Activated CD4-positive, alpha-beta T cell treated with anti-CD3 and anti-CD28 coated beads, Interleukin-2, Interleukin-4, amounts not matched to agents 100 ng/mL and 50 ng/mL, durations not matched to agents 16 hours and 8 hours (primary cell): ENCODE measurements at places on chromosomes 7 and 10.
A peak's percentile ranks its signal among the peaks of the same experiment; 100 is the strongest.

- no peak for DNase-seq
These were observed 465.4 kb downstream of the ETV1 start for GRCh38 chr7:13524076-13524475.

DNA sequence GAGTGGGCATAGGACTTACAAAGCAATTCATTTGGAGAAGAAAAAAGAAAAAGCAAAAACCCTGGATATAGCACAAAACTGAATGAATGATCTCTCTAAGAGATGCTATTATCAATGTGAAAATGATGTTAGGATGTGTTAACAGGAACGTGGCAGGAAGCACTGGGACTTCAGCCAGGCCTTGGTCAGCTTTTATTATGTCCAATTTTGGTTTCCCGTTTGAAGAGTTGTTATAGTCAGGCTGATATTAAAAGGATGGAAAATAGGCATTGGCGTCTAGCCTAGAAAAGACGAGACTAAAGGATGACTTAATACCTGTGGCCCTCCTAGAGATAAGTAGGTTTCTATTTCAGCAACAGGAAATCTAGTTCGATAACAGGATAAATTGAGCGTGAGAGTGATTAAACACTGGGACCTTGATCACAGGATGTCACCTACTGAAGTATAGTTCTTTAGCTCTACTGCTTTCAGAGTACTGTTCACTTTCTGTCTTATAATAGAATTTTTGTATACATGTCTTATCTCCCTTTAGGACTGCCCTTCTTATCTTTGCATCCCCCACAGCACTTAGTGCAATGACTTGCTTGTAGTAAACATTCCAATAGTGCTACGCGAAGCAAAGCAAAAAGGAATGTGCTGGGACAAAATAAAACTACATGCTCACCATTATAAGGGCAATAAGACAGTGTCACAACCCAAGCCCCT lies 99.8 kb upstream of the AGBL3 start:
- peak; percentile 23 for DNase-seq

- no peak for DNase-seq
These were observed 89.4 kb downstream of the INPP5A start for GRCh38 chr10:132626761-132627665.

GRCh38 chr7:127349881-127350280 lies 42.6 kb downstream of the ZNF800 start:
- no peak for DNase-seq

GRCh38 chr10:95693071-95693667 lies 558 bp downstream of the TCTN3 start:
- DNase-seq: peak; percentile 5
